T-helper 9 cell (primary cell): ENCODE measurements at places on chromosomes 1 and 21.

- DNase-seq: no peak
These were observed 41.9 kb upstream of the ANGPTL7 start for GRCh38 chr1:11147197-11147770.

- DNase-seq: no peak
These were observed 41.3 kb downstream of the PGM1 start for GRCh38 chr1:63634471-63634870.

DNA sequence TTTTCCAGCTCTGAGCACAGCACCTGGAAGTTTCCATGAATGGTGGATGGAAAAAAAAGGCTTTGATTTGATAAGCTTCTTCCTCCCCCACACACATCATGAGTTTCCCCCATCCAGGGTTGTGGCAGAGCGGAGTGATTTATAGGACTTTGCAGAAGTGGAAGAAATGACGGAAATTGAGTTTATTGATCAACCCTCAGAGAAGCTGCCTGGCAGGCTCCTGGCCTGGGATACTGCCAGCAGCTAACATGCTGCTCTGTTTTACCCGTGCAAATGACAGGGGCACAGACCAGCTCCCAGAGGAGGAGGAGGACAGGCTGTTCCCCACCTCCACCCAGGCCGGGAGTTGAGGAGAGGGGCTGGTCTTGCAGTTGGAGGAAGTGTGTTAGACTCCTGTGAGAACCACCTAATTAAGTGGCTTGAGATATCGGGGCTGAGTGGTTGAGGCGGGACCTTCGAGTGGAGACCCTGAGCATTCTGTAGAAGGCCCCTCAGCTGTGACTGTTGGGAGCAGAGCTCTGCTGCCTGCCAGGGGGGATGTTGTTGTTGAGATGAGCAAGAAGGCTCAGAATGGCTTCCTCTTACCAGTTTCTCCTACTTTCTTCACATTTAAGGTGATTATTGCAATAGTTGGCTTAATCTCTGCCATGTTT is 21.8 kb downstream of the ADORA1 start:
- no peak for DNase-seq

DNA sequence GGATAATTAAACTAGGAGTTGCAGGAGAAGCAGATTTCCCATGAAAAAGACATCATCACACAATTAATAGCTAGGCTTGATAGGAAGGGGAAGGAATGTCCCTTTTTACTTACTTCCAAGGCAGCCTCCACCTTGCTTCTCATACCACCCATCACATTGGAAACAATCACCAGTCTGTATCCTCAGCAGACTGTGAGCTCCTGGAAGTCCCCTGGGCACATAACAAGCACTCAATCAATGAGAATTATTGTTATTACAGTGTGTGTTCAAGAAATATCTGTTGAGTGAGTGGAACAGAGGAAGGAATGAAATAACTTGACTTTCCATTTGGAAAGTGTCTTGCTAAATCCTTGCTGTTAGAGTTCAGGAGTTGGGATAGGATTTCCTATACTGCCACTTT is 36.2 kb downstream of the HIVEP3 start:
- no peak for DNase-seq

DNA sequence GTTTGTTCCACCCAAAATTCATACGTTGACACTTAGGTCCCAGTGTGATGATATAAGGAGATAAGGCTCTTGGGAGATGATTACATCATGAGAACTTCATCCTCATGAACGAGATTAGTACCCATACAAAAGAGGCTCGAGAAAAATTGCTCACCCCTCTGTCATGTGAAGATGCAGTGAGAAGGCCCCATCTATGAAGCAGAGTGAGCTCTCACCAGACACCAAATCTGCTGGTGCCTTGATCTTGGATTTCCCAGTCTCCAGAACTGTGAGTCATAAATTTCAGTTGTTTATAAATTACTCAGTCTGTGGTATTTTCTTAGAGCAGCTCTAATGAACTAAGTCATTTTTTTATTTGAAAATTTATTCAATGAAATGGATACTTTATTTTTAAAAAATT is 42.6 kb upstream of the USP25 start:
- no peak for DNase-seq

DNA sequence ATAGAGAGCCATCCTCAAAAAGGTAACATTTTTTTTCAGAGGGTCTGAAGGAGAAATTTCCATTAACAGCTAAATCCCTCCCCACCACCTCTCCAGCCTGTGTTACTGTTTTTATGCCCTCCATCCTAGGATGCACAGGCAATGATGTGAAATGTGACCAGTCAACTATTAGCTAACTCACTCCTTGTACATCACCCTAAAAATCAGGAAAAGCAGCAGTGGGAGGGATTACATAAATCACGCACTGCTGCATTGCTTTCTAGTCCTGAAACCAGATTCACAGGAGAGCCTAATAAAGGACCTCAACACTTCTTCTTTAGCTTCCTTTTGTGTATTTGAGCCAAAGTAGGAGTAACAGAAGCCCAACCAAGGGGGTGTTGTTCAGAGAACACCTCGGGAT is 66.3 kb downstream of the LMO4 start:
- no peak for DNase-seq

DNA sequence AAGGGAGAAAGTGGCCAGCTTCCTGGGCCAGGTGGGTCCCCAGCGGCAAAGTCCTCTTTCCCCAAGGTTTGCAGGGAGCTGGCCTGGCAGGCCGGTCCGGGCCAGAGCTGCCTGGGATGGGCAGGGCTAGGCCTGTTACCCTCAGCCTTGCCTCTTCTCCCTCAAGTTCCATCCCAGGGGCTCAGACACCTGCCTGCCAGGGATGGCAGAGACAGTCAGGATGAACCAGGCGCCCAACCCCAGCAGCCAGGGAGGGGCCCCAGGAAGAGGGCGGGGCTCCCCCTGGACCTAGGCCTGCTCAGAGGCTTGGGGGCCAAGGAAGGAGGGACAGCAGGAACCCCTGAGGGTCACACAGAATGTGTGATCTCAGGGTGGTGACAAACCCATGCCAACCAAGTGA is 120.6 kb downstream of the CASZ1 start:
- no peak for DNase-seq

- no peak for DNase-seq
These were observed 82.6 kb downstream of the GRIK3 start for GRCh38 chr1:36951761-36952160.

- no peak for DNase-seq
These were observed 898.8 kb upstream of the NEGR1 start for GRCh38 chr1:73181190-73181540.

- DNase-seq: no peak
These were observed 2.9 kb upstream of the CRABP2 start for GRCh38 chr1:156708218-156708661.

DNA sequence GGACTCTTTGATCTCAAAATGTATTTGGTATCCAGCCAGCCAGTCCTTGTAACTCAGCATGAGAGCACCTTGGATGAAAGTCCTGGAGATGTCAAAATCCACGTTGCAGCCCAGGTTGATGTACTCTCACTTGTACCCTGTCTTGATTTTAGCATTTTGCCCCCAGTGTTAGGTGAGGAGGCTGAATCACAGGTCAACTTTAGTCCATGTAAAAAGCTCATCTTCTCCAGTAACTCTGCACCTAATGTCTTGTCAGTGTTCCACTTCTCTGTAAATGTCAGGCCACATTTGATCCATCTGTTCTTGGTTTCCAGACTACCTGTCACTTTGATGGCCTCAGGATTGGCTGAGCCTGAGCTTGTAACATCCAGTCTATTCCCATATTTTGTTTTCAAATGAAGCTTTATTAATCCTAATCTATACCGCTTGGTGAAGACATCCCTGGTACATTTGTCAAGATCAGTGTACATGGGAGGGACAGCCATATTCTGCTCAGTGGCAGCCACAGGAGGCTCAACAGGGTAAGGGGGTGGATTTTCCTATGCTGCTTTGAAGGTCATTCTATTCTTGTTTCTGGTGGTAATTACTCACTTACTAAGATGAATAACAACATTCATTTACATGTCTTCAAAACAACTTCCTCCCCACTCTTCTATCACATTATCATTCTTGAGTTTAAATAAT is 24.1 kb upstream of the FCRL3 start:
- no peak for DNase-seq

DNA sequence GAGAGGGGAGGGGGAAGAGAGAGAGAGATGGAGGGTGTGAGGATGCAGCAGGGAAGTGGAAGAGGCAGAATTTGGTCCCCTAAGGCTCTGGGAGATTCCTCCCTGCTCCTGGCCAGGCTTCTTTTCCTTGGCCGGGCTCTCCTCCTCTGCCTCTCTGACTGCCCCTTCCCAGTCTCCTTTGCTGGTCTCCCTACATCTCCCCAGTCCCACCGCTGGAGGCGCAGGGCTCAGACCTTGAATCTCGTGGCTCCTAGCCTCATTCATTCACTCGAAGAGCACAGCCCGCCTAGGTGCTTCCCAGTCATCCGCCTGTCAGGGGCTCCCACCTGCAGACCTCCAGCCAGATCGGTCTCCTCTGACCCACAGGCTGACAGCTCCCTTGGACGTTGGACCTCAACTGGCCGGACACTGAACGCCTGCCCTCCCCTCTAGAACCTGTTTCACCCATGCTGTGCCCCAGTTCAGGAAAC is 76.5 kb downstream of the VWA5B1 start:
- no peak for DNase-seq

GRCh38 chr1:162139211-162139610 is 69.7 kb downstream of the NOS1AP start:
- no peak for DNase-seq

GRCh38 chr1:228036701-228037231 is 30.0 kb downstream of the WNT3A start:
- no peak for DNase-seq

GRCh38 chr1:212504171-212504803 is 71.6 kb downstream of the NENF start:
- no peak for DNase-seq

DNA sequence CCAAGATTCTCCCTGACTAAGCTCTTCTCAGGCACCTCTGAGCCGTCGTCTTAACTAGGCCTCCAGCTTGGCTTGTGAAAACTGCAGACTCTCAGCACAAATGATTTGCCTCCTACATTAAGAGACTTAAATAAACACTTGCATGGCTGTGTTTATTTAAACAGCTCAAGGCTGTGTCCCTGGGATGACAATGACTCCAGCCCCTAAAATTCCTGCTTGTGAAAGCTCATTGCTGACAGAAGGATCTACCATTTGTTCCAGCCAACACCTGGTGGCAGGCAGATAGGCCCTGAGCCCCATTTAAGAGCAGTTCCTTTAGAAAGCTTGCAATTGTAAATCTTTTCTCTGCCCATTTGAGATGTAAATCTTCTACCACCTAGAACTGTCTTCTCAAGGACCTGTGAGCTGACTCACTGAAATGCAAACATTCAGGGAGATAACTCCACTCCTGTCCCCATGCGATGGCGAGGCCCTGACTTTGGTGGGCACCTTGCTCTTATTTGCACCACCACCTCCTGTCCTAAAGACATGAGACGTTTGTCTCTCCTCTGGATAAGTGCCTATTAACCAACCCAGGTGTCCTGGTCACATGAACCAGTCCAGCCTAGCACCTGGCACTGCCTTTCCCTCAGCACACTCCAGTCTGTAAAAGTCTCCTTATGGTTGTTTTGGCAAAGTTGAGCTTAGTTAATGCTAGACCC is 15.1 kb upstream of the PCP4 start:
- DNase-seq: no peak

GRCh38 chr1:76674689-76675210 is 192.5 kb upstream of the ST6GALNAC5 start:
- DNase-seq: no peak

GRCh38 chr21:34077888-34078287 is 4.5 kb downstream of the MRPS6 start:
- DNase-seq: no peak

DNA sequence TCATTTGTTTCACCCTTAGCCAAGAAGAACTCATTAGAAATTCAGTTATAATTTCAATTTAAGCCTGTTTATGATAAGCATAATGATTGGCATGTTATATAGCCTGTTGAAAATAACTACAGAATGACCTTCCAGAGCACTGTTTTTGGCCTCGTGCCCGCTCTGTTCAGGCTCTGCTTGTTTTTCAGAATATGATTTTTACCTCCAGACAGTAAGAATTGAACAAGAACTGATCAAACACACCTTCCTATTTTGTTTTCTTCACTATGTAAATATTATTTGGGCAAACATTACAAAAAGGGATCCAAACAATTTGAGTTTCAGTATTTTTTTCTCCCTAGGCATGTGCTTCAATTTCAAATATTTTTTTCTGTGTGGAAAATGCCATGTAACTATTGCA is 48.1 kb upstream of the ANGPTL1 start:
- DNase-seq: no peak

- DNase-seq: no peak
These were observed 5.8 kb upstream of the FAM167B start for GRCh38 chr1:32241001-32241763.
